Hematopoietic multipotent progenitor cell treated with erythropoietin and hydrocortisone succinate and interleukin-3 and kit ligand, for 8 days (in vitro differentiated cells): ENCODE measurements at places on chromosomes 2 and 18.

DNA sequence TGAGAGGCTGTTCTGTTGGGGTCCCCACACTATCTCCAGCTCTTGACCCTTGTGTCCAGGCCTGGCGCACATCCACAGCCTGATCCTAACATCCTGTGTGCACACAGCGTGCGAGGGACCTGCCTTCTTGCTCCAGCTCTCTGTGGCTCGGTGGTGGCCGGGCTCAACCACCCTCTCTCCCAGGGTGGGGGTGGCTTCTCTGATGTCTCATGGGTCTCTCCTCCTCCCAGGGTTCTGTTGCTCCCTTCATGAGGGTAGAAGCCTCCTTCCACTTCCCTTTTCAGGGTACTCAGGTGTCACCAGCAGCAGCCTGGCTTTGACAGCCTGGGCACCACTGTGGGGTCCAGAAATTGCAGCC, 196.9 kb upstream of the RAB6C start:
- no peak for DNase-seq

DNA sequence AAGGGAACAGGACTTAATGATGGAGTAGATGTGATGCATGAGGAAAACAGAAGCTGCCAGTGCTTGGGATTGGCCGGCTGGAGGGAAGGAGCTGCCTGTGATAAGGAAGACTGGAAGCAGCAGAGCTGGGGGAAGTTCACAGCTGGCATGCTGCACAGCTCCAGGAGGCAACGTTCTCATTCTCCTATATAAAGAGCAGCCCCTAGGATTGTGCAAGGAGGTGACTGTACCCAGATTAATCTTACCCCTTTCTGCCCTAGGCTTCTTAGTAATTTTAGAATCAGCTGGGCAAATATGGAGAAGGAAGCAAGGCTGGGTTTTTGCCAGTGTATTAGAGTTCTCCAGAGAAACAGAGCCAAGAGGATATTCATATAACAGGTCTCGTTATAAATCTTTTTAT, 155.8 kb downstream of the ALPK2 start:
- no peak for DNase-seq

DNA sequence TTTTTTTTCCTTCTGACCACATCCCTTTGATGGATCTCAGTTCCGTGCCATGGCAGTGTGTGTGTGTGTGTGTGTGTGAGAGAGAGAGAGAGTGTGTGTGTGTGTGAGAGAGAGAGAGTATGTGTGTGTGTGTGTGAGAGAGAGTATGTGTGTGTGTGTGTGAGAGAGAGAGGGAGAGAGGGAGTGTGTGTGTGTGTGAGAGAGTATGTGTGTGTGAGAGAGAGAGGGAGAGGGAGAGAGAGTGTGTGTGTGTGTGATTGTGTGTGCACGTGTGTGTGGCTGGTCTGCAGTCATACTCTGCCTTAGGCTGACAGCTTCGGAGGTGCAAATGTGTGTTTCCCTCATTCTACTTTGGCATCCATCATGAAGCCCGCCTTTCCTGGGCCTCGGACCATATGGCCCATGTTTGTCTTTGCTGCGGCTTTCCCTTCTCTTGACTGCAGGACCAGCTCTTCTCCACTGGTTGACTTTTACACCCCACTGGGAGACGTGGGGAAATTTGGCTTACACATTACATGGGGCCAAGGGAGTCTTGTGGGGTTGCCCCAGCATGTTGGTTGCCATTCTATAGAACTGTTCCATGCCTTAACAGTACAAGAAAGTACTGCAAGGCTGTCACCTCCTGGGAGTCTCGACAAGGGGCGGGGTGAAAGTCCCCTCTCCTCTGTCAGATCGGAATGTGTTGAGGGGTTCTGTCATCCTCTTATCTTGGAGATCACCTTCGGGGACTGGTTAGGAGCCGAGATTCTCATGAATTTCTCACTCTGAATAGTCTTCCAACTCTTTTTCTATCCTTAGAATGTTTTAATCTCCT, 21.6 kb downstream of the TSN start:
- no peak for DNase-seq

GRCh38 chr18:2636126-2636631, 19.3 kb upstream of the SMCHD1 start:
- DNase-seq = peak; percentile 61

DNA sequence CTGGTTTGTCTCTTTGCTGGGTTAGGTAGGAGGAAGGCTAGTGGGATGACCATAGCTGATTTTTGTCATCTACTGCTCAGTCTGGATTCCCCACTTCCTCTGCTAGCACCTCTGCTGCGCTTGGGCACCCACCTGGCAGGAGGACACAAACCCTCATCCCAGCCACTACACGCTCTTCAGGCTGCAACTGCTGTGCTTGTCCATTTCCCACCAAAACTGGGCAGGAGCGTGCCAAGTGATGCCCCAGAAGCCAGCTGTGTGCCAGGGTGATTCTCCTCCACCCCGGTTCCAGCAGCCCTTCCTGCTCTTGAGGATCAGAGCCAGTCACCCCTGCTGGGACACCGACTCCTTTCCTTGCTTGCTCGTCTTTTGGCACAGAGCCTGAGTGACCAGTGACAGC, 15.7 kb upstream of the PER2 start:
- DNase-seq = no peak

GRCh38 chr2:221476195-221476594, 95.9 kb downstream of the EPHA4 start:
- no peak for DNase-seq

GRCh38 chr2:86750240-86750839, 30.2 kb downstream of the RMND5A start:
- no peak for DNase-seq

DNA sequence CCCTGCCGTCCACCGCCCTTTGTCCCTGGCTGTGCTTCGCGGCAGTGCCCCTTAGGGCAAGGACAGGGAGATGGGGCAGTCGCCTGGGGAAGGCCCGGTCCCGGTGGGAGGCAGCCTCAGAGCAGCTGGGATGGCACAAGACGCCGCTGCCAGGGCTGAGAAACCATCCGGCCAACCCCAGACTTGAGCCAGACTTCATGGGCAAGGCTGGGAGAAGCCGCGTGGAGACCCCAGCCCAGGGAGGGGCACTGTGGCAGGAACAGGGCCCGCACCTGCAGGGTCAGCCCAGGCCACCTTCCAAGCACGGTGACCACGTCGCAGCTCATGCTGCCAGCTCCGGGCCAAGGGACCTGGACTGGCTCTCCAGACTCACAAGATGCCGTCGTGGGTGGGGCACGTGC, 84.0 kb downstream of the NFATC1 start:
- no peak for DNase-seq

DNA sequence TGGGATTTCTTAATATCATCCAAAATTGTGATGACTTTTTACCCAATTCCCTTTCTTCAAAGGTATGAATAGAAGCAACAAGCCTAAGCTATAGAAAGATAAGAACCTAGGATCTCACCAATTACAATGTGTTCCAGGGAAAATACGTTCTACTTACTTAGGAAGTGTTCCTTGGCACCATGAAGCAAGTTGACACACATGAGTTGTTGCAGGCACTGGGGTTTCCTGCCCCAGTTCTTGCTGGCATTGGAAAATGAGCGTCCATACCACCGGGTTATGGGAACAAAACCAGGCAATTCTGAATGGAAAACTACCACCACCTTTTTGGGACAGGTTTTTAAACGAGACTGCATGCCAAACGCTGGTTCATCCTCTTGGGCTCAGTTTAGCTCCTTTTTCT, 46.2 kb downstream of the CCBE1 start:
- no peak for DNase-seq

- no peak for DNase-seq
These were observed 24.7 kb downstream of the IL1B start for GRCh38 chr2:112811841-112812306.

DNA sequence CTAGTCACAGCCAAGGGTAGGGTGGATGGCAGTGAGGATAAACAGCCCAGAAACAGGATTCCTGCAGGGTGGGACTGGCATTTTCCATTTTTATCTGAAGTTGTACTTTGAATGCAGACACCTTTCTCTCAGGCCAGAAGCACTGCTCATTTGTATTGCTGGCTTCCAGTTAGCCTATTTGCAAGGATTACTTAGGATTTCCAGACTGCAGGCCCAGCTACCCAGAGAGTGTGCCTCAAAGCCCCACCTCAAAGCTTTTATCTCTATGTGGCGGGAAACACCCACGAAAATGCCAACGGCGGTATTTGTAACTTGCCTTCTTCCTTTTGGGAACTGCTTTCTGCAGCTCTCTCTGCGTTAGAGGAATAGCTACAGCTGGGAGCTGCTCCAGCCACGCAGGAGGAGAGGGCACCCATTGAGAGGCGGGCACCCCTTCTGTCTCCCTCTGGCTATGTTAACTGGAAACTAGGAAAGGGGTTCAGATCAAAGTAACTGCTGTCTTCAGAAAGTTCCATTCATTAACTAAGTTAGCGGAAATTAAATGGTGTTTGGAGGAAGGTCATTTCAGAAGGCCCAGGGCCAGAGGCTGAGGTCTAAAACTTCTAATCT, 144.9 kb downstream of the TGIF1 start:
- DNase-seq = peak; percentile 89

- no peak for DNase-seq
These were observed 189.9 kb downstream of the MYO1B start for GRCh38 chr2:191435141-191435540.

DNA sequence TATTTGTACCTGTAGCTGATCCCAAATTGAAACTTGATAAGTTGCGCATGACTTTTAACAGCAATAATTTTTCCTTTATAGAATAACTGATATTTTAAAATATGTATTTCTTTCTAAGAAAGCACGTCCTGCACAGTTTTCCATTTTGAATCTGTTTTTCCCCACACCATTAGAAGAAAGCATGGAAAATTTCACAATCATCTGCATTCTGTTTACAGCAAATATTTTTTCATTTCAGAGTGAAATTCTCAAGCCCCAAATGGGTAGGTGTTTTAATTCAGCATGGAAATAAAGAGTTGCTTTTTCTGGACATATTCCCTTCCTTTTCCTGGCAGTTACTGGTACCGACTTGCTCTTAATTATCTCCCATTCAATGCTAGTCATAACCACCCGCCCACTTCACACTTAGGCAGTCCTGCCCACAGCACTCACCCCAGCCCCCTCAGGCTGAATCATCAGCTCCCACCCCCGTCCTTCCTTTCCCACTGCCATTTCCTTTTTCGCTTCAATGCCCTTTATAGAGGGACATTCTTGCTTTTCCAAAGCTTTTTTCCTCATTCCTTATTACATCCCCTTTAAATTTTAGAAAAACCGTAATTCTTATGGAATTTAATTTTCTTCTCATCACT, 89.2 kb upstream of the GLS start:
- peak; percentile 6 for DNase-seq

DNA sequence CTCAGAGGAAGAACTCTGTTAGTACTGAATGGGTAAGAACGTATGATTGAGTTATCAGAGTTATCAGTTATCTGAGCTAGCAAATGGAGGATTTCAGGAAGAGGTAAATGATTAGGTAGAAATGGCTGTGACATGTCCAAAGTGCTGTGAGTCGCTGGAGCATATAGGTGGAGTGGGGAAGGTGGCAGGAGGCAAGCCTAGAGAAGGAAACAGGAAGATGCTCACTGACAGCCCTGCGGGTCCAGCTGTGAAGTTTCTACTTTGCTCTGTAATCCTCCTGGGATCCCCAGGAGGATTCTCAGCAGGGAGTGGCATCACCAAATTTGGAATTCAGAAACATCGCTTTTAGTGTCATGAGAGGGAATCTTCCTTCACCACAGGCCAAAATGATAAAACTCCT, 52.0 kb downstream of the GYPC start:
- DNase-seq = no peak

GRCh38 chr2:203596183-203596582, 61.1 kb upstream of the RAPH1 start:
- no peak for DNase-seq

DNA sequence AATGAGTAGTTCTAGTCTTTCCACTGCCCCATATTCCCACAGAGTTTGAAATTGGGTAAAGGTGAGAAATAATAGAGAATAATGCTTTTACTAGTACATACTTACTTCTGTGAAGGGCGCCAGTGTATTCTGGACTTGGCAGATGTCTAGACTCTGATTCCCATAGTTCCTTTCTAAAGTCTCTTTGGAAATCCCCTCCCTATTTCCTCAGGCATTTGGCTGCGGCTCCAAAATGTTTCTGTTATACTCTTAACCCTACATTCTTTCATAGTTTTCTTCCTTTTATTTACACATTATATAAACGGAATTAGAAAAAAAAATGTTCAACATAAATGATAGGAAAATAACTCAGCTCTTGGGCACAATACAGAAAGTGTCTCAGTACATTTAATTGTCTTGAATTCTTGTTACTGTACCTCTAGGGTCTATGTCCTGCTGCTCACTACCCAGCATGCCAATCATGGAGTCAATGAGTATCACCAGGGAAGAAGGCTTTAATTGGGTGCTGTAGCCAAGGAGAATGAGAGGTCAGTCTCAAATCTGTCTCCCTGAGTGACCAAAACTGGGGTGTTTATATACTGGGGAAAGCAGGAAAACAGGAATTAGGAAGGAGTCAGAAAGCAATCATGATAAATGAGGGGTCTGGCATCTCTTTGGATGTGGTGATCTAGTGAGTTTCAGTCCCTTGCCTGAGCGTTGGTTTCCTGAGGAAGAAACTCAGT, 147.8 kb upstream of the MMADHC start:
- no peak for DNase-seq

GRCh38 chr2:147632198-147632597, 212.6 kb upstream of the ACVR2A start:
- DNase-seq = no peak

- no peak for DNase-seq
These were observed 127.5 kb downstream of the PTGR3 start for GRCh38 chr18:75081486-75081885.

GRCh38 chr2:240687045-240687740, 4.5 kb upstream of the AQP12A start:
- DNase-seq = no peak

- DNase-seq = no peak
These were observed 25.5 kb downstream of the PIAS2 start for GRCh38 chr18:46891742-46892214.

GRCh38 chr2:9380702-9381628, 42.4 kb downstream of the ITGB1BP1 start:
- no peak for DNase-seq

DNA sequence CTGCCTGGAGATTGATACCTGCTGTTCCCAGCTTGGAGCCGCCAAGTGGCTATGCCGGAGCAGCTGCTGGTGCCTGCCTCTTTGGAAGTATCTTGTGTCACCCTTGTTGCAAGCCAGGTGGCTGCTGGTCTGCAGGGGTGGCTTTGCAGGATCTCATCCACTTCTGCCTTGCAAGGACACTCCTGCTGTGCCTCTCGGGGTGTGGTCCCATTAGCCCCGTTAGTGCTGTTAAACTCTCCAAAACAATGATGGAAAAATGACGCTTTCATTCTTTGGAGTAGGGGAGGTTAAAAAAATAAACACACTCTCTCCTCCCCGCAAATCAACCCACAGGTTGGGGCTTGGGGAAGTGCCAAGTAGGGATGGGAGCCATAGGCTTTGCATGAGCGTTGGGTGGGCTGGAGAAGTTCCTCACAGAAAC, 352.8 kb downstream of the RNF144A start:
- DNase-seq = no peak

GRCh38 chr2:32172870-32173269, 7.2 kb downstream of the SLC30A6 start:
- no peak for DNase-seq
